ENCODE measurements at places on chromosomes 6 and 20.

DNA sequence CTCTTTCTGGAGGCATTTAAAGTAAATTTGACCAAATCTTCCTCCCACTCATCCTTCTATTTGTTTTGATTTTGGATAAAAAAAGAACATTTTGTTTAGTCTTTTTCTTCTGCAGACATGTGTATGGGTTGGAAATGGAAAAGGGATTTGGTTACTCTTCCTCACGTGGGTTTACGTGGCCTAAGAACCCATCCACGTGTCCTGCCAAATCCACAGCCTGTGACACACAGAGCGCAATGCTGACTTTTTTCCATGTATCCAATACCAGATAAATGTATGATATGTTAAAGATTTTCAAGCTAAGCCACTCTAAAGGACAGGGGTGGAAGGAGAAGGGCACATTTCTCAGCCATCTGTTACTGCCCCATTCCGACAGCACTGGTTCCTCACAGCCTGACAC is 176.5 kb downstream of the COL12A1 start:
- no peak for DNase-seq

- DNase-seq = no peak
These were observed 1.1 kb upstream of the SIM1 start for GRCh38 chr6:100465701-100466409.

GRCh38 chr20:12371990-12372389 is 454.3 kb downstream of the BTBD3 start:
- DNase-seq = peak; percentile 57

- DNase-seq = no peak
These were observed 29.3 kb downstream of the FKBP1A start for GRCh38 chr20:1363522-1363921.

GRCh38 chr6:18485660-18486435 is 98.7 kb downstream of the RNF144B start:
- DNase-seq = no peak

DNA sequence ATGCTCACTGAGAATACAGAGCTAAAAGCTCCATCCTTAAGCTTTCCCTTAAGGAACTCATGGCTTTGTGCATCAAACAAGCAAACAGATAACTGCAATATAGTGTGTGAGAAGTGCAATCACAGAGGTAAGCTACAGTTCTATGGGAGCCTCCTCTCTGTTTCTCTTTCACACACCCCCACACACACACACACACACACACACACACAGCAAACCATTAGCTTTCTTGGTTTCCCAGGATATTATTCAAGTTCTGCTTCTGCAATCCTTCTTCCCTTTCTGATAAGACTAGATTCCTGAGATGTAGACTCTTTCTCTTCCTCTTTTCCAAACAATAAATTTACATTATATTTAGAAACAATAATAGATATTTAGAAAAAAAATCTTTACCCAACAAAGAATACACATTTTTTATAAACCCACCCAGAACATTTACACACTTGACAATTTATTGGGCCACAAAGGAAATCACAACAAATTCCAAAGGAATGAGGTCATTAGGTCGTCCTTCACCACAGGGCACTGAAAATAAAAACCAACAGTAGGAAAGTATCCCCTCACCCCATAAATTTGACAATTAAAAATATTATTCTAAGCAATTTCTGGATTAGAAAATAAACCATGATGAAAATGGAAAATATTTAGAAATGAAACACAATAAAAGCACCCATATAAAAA is 9.3 kb upstream of the GFOD1 start:
- no peak for DNase-seq

GRCh38 chr6:18263418-18264218 is 712 bp downstream of the DEK start:
- DNase-seq = no peak

DNA sequence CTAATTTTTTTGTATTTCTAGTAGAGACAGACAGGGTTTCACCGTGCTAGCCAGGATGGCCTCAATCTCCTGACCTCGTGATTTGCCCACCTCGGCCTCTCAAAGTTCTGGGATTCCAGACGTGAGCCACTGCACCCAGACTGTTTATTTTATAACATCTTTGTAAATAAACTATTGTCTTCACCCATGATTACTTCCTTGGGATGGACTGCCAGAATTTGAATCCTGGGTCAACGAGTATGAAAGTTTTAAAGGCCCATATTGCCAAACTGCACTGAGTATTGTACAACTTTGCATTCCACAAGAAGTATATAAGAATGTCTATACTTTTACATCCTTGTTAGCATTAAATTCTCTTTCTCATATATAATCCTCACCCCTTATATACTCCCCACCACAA is 38.6 kb downstream of the ZHX3 start:
- no peak for DNase-seq

DNA sequence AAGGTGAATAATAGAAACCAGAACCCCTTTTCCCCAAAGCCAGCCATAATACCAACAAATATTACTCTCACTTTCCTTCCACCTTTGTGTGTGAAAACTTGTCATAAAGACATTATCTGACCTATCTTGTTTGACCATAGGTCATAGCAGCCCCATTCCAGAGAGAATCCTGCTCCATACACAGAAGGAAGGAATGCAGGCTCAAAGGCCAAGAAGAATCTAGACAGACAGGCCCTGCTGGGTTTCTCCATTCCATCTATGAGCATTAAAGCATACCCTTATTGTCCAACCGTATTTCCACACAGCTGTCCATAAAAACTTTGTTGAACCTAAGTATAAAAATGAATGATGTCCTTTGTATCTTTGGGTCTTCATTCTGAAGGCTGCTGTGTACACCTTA is 40.7 kb upstream of the KCNK5 start:
- DNase-seq = no peak

DNA sequence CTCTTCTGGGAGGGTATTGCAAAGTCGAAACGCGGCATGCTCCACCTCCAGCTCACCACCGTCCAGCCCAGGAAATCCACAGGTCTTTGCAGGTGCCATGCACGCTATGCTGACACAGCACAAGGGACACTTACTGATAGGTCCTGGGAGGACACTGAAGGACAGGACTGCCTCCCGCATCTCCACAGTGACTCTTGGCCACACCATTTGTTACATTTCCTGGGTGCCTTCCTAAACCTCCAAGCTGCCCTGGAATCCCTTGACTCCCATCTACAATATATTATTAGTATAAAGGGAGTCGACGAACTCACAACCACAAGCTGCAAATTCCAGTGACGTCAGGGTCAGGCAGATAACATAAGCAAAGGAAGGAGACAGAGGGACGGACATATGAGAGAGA is 106.9 kb downstream of the JPH2 start:
- DNase-seq = no peak

GRCh38 chr6:87139236-87139635 is 16.1 kb upstream of the ZNF292 start:
- peak; percentile 68 for DNase-seq

- no peak for DNase-seq
These were observed 4.9 kb upstream of the ANKRD60 start for GRCh38 chr20:58233393-58233792.

DNA sequence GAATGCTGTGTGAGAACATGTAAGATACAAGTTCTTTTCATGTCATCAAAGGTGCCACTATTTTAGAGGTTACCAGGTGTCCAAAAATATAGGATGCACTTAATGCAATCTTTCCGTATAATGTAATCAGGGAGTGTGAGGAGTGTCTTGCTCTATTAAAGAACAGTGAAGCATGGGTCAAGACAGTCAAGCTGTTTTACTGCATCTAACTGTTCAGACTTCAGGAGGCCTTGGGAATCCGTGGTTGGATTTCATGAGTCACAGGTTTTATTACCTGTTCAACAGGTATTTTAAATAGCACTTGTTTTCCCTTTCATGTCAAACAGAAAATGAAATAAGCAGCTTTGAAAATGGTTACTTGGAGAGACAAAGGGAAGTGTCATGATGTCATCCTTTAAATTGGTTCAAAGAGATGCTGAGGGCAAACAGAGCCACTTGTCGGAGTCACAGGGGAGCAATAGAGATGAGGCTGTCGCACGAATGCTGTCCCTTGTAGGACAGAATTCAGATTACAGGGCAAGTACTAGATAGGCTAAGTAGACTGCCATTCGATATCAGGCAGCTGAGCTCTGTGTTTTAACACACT is 621.5 kb downstream of the QKI start:
- DNase-seq = no peak

DNA sequence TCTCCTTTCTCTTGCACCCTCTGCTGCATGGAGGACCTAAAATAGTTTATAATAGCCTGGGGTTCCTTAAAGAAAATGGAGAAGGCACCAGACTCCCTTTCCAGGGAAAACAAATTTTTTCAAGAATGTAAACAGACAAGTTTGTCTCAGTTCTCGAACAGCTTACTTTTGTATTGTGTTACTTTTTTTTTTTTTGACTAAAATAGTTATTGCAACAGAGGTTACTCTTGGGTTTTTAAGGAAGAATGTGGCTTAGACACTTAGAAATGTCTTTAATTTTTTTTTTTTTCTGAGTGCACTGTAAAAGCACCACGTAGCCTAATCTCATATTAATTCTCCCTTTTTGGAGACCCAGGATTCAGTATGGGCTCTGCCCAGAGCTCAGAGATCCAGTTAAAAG is 148.7 kb upstream of the CARMIL1 start:
- no peak for DNase-seq

- DNase-seq = no peak
These were observed 14.8 kb upstream of the SYNE1 start for GRCh38 chr6:152651986-152652385.

DNA sequence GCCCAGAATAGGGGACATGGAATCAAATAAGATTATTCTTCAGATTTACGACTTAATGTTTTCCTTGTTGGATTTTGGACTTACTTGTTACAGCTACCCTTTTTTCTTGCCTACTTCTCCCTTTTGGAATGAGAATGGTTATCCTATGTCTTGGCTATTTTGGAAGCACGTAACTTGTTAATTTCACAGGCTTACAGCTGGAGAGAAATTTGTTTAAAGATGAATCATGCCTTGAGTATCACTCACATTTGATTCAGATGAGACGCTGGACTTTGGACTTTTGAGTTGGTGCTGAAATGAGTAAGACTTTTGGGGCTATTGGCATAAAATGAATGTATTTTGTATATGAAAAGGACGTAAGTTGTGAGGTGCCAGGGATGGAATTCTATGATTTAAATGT is 83.3 kb downstream of the SMPDL3A start:
- DNase-seq = no peak

GRCh38 chr6:37783025-37783855 is 36.3 kb upstream of the ZFAND3 start:
- DNase-seq = peak; percentile 81

Data from NCI-H526 (cell line).